Uterus (tissue), 4 donors: ENCODE measurements at places on chromosomes 13 and 19.

DNA sequence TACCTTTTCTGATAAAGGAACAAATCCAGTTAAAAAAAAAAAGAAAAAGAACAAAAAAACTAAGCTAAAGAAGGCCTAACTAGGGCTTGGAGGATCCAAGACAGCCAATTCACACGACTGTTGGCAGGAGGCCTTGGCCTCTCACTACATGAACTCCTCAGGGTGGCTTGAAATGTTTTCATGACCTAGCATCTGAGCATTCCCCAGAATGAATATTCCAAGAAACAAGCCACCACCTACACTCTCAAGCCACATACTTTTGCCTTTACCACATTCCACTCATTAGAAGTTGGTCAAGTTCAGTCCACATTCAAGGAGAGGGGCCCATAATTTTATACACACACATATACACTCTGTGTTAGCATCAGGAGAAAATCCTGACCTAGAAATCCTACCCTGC lies 97.6 kb upstream of the SIAH3 start:
- no peak for DNase-seq

GRCh38 chr19:23991170-23991569 lies 76.5 kb downstream of the ZNF726 start:
- DNase-seq = no peak

DNA sequence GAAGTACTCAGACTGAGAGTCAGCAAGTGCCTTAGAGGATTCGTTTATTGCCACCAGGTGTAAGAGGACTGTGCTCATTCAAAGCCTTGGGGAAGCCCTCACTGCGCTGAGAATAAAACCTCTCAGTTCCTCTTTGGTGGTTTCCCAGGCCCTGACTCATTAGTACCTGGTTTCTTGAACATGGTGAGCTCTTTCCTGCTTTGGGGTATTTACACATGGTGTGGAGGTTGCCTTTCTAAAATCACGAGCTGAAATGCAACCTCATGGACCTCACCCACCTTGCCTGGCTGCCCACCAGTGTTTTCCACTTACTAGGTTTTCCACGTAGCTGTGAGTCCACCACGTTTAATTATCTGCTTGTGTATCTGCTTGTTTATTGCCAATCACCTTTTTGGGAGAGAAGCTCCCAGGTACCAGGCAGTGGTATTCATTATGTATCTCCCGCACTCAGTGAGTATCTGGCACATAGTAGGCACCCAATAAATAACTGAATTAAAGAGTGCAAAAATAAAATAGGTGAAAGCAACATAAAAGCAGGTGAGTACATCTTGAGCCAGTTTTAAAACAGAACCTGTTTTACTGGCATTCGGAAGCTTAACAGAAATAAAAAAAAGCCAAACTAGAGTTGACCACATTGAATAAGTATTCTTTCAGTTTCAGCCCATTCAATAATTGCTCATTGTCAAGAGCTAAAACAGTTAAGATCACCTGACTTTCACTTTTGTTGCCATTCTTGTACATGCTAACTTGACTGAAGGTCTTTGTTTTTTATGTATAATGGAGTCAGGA lies 533.0 kb downstream of the MYO16 start:
- DNase-seq = no peak

- DNase-seq = no peak
Measured at GRCh38 chr19:17473041-17473440, 2.7 kb downstream of the SLC27A1 start.

GRCh38 chr19:13985771-13986347 lies 20.3 kb downstream of the RFX1 start:
- DNase-seq = no peak

DNA sequence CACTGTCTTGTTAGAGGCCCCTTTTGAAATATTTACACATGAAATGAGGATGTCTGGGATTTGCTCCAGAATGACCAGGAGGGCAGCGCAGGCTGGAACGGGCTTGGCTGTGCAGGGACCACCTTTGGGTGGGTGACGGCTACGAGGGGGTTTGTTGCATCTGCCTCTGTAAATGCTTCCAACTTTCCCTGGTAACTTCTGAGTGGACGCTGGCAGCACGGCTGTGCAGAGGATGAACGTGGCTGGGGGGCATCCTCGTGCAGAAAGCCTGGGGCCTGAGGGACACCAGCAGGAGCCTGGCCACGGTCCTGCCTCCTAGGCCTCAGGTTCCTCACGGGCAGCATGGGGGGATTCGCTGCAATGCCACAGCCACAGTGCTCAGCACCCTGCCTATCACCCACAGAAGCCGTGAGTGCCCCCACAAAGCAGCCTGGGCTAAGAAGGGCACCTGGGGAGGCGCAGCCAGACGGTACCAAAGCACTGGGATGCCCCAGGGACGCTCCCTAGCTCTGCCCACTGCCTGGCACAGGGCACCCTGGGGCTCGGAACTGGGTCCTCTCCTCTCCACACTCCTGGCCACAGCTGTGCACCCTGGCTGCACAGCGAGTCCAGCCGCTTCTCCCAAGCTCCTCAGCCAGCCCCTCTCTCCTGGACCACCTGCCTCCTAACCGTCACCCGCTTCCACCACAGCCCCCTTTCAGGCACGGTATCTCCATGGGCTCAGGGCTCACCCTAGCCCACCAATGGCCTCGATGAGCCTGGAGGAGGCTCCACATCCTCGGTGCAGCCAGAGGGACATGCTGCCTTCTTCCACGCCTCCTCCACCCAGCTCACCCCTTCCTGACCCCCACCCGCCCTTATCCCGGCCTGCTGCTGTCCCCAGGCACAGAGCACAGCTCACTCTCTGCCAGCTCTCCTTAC lies 44.5 kb downstream of the MLLT1 start:
- DNase-seq = no peak
